GM10248 (cell line): ENCODE measurements at places on chromosomes 5 and 9.

GRCh38 chr5:123450640-123451039, 27.4 kb upstream of the CEP120 start:
- DNase-seq: no peak

DNA sequence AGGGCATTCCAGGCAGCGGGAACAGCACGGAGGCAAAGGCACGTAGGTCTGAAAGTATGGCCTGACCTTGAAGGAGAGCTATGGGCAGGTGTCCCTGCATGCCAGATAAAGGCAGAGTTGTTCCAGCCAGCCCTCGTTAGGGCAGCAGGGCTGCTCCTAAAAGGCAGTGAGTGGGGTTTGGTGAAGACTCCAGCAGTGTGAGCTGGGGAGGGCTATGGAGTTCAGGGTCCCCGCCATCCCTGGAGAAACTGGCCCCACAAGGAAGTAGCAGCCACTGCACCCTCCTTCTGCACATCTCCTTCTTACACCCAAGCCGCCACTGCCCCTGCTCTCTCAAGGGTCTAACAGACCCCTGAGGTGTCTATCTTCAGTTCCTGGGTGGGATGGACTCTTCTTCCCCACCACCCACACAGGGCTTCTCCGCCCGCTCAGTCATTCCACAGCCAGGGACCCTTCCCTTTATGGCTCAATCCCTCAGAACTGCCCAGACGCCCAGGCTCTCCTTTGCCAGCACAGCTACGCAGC, 1.4 kb downstream of the AKNA start:
- DNase-seq: no peak

GRCh38 chr5:139378941-139379361, 4.1 kb downstream of the SLC23A1 start:
- no peak for DNase-seq

DNA sequence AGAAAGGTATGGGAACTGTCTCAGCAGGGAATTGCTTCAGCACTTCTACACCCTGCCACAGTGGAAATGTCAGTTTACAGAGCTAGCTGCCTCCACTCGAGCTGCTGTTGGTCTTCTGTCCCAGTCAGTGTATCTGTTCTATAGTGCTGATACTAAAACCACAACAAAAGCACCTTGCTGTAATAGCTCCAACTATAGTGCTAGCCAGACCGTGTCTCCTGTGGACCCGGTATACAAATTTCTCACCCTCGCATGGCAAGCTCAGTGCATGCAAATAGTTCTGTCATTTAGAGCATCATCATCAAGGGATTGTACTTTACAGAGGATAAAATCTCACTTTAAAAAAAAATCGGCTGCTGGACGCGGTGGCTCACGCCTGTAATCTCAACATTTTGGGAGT, 51.5 kb upstream of the IQGAP2 start:
- peak; percentile 75 for DNase-seq

GRCh38 chr9:69476797-69477196, 151.8 kb downstream of the ENTREP1 start:
- DNase-seq: no peak

DNA sequence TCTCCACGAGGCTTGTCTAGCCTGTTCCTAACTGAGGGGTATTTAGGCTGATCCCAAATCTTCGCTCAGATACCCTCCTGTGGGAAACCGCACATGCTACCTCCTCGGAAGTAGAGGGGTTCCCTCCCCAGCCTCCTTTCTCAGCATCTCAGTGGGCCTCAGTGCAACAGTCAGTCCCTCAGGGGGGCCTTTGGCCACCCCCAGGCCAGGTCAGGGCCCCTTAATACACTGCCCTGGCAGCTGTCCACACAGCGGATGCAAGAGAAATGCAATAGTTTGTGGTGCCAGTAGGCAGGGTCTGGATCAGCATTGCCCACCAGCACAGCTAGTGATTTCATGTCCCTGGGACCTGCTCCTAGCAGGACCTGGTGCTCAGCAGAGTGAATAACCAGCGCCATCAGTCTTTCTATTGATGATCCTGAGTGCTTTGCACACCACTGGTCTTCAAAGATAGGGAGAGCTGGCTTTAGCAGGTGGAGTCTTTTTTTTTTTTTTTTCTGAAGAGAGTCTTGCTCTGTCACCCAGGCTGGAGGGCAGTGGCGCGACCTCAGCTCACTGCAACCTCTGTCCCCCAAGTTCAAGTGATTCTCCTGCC, 7.5 kb downstream of the PLPP7 start:
- DNase-seq: no peak

GRCh38 chr5:131382407-131383395, 118.8 kb downstream of the CDC42SE2 start:
- DNase-seq: peak; percentile 46

DNA sequence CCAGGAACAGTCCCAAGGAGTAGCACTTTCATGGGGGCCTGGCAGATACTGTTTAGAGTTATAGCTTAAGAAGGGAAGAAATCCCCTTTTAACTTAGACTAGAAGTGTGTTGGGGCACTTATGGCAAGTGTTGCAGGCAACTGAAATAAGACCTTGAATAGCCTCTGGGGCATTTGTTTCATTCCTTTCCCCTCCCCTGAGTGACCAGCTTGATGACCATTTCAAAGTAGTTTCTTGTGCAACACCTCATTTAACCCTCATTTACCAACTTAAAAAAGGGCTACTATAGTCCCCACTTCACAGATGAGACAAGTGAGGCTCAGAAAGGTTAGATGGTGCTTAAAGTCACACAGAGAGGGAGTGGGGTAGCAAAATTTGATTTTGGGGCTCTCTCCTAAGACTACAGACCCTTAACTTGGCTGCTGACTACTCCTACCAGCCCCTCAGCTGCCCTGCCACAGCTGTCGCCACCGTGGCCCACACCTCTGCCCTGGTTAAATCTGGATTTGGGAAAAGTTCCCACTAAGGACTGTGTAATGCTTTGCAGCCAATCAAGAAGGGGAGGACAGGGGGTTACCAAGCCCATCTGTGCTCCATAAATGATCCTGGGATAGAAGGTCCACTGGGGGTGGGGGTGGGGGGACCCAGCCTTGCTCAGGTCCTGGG, 5.5 kb downstream of the PDLIM4 start:
- DNase-seq: peak; percentile 13

GRCh38 chr5:158811350-158811749, 288.4 kb downstream of the EBF1 start:
- DNase-seq: no peak

- no peak for DNase-seq
These were observed 32.9 kb downstream of the ROPN1L start for GRCh38 chr5:10474521-10475075.

DNA sequence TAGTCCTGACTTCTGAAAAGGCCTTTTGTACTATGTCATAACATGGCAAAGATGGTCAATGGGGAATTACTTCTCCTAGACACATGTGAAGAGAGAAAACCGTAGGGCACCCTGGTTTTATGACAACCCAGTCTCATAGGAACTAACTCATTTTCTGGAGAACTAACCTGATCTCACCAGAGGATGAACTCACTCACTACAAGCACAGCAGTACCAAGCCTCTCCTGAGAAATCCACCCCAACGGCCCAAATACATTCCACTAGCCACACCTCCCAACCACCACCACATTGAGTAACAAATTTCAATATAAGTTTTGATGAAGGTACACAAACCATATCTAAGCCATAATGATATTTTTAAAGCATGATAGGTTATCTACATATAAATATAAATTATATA, 909.3 kb upstream of the CDH10 start:
- no peak for DNase-seq

- no peak for DNase-seq
These were observed 11.4 kb upstream of the GRPEL2 start for GRCh38 chr5:149333711-149334443.

DNA sequence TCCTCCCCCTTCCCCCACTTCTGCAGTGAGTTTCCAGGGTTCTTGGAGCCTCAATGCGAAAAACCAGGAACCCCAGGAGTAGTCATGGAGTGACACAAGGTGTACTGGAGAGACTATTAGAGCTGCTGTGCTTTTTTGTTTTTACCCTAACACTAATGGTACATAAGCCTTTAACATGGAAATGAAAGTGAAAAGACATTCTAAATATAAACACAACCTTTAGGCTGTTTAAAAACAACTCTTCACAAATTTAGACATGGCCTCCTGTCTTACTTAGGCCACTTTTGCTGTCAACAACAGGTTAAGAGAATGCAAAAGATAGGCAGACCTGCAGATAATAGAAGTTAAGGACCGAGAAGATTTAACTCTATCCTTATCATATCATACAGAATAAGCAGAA, 232.2 kb downstream of the DENND1A start:
- peak; percentile 26 for DNase-seq

DNA sequence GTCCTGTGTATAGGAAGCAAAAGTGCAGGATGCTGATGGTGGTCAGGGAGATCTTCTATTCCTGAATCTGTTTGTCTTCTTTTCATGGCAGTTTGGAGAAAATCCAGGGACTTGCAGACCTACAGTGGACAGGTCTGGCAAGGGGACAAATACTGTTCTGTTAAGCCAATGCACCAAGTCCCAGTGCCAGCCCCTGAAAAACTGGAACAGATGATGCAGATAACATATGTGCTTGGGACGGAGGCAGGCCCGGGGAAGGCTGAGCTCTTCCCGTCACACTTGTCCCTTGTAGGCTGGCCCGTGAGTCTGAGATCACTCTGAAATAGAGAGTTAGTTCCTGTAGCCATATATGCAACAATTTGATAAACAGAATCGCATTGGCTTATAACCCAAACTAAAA, 265.7 kb downstream of the MTRR start:
- DNase-seq: no peak

GRCh38 chr5:155189981-155190380, 176.4 kb downstream of the KIF4B start:
- DNase-seq: no peak

DNA sequence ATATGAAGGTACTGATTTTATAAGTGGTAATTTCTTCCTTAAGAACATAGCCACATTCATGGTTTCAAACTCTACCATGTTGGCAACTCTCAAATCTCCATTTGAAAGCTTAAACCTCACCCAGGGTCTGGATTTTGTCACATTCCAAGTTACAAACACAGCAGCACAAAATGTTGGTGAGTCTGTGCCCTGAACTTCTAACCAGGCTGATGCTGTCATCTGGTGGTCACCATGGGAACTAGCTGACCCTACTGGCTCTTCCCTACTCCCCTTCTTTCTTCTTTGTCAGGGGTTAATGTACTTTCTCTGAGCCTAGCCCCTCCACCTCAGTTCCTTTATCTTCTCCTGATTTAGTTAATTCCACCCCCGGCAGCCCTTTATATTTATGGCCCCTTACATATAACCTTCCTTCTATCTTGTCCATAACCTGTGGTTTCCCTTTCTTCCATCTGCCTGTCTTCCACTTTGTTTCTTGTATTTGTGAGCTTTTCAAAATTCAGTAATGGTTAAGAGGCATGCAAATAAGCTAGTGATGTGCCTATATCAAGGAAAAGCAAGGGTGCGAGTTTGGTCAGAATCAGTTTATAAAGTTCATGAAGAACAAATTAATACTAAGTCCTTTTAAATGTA, 35.9 kb downstream of the TGFBR1 start:
- DNase-seq: peak; percentile 50

GRCh38 chr9:27383524-27383923, 86.6 kb upstream of the EQTN start:
- DNase-seq: no peak

GRCh38 chr5:143208781-143209510, 194.5 kb downstream of the NR3C1 start:
- DNase-seq: no peak

DNA sequence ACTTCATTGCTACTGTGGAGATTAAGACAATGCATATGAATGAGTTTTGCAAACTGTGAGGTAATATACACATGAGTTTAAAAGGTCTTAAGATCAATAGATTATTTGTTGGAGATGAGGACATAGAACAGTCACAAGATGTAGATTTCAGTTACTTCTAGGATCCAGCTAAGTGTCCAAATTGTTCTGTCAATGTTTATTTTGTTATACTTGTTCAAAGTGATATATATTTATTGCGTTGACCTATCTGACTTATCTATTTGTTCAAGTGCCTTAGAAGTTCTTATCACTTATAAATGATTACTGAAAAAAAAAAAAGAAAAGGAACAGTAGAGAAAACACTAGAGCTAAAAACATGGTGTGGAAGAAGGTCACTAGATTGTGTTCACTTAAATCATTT, 75.6 kb upstream of the GRIN3A start:
- DNase-seq: no peak

DNA sequence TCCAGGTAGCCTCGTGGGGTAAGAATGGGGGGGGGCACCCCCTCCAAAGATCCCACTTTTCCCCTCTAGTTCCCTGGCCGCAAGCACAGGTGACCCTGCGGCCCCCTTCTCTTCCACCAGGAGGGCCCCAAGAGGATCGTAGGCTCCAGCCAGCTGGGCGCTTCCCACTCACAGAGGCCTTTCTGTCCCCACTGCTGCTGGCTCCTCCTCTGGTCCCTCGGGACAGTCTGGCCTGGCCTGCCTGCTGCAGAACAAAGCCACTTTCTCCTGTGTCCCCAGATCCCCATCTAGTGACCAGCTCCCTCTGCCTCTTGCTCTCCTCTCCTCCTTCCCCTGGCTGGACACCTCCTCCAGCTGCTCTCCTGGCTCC, 534 bp upstream of the SAPCD2 start:
- DNase-seq: peak; percentile 44

DNA sequence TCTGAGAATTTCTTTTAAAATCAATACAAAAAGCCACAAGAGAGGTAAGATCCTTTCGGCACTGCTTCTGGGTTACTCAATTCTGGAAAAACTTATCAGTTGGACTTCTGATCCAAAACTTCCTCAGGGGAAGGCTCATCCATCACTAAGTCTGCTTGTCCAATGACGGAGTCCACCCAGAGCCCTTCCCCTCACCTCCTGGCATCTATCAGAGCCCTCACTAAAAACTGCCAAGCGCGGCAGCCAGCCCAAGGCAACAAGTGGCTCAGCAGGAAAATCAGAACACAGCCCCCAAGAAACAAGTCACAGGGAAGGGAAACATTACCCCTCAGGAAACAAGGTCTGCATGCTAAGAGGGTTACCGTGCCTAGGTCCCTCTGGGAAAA, 869 bp upstream of the ESM1 start:
- no peak for DNase-seq

- DNase-seq: no peak
These were observed 27.7 kb downstream of the PRDM6 start for GRCh38 chr5:123116757-123117156.

DNA sequence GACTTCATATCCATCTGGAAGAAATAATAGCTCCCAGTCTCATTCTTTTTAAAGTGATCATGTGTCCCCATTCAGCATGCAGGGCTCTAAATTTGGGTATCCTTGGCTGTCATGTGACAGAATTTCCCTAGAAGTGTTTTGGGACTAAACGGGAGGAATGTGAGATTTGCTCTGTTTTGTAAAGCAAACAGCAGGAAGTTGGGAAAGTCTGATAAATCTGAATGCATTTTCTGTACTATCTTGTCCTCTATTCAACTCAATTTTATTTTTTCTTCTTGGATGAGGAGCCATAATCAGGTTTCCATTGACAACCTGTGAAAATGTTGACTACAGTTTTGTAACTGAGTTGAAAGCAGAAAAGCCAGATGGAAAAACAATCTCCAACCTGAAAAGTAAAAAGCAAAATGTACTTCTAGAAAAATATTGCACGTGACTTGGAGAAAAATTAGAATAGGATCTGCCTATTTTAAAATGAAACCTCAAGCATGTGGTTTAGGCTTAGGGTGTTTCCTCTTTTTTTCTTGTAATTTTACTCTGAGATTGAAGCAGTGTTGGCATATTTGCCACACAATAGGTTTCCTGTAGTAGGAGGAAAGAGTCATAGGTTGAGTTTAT, 76.2 kb upstream of the IL6ST start:
- DNase-seq: no peak
